PC-3 (cell line): ENCODE measurements at places on chromosomes 11 and 22.

- no peaks in the 10 kb centered on the region; the same call in 1 of the 2 replicates for H3K4me1 ChIP-seq
- no peak overlapping the region for H3K4me3 ChIP-seq
- no peaks in the 10 kb centered on the region for H3K36me3 ChIP-seq
- no peak overlapping the region for H3K27ac ChIP-seq
- peak; percentile 18 for DNase-seq
These were observed 181.0 kb downstream of the MN1 start for GRCh38 chr22:27620367-27621154.

- H3K4me1 ChIP-seq: peaks cover 17% of the 10 kb centered on the region
- H3K36me3 ChIP-seq: no peaks in the 10 kb centered on the region
- no peak overlapping the region for H3K27ac ChIP-seq
- H3K27me3 ChIP-seq: peaks cover 17% of the 10 kb centered on the region
- peak overlapping the region; percentile 70 for H3K4me3 ChIP-seq
These were observed 1.0 kb downstream of the MN1 start for GRCh38 chr22:27800250-27801201.

DNA sequence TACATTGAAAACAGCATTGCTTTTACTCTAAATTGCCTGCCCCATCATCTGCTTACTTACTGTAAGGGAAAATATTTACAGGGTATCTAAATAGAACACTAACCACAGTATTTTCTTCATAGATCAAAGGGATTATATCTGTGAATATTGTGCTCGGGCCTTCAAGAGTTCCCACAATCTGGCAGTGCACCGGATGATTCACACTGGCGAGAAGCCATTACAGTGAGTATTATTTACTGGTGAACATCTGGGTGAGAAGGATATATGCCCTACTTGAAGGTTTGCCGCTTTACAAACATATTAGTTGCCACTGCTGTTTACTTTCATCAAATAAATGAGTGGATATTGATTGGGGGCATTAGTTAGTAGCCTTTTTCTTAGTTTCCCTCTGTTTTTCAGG, 5.9 kb upstream of the CNTF start:
- peaks cover 94% of the 10 kb centered on the region for H3K36me3 ChIP-seq
- DNase-seq: peak; percentile 96
- peaks cover 22% of the 10 kb centered on the region for H3K4me1 ChIP-seq
- peak overlapping the region; percentile 19; the same call in 1 of the 2 replicates for H3K27ac ChIP-seq
- H3K27me3 ChIP-seq: no peaks in the 10 kb centered on the region

DNA sequence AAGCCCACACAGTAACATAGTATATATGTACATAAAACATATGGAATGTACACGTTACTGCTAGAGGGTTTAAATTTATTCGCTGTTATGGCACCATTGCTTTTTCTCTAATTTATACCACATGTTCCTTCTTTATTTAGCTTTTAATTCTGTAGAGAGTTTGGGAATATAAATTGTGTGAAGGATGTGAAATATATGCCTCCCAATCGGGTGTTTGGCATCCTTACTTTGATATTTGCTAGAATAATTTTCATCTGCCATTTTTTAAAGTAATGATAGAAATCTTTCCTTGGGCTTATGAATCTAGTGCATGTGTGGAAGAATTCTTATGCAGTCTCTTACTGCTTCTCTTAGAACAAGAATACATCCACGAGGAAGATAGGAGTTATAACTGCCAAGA, 509.8 kb upstream of the RAG2 start:
- no peak overlapping the region for H3K27ac ChIP-seq
- H3K4me1 ChIP-seq: 0 out of 2 replicates have a peak, but pooled peaks cover 3% of the 10 kb centered on the region
- H3K36me3 ChIP-seq: no peaks in the 10 kb centered on the region
- H3K27me3 ChIP-seq: peaks cover 10% of the 10 kb centered on the region
- DNase-seq: no peak

DNA sequence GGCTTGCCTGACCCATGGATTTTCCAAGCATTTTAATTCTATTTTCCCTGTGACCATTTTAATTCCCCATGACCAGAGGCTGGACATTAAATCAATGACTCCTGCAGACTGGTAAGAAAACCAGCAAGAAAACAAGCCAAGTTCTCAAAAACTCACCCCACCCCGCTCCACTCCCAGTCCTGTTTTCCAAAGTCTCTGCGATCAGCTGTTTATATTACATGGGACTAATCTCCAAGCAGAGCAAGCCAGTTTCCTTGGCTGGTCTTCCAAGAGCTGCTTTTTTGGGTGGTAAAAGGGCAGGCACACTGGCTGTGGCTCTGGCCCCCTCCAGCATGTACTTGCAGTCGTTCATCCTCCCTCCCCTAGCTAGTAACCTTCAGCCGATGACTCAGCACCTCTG, 97.9 kb downstream of the RRAS2 start:
- no peaks in the 10 kb centered on the region for H3K27me3 ChIP-seq
- H3K4me1 ChIP-seq: peaks cover 12% of the 10 kb centered on the region
- H3K36me3 ChIP-seq: no peaks in the 10 kb centered on the region
- no peak for DNase-seq
- no peak overlapping the region for H3K4me3 ChIP-seq

GRCh38 chr22:39712751-39713525, 142.4 kb downstream of the CACNA1I start:
- H3K4me3 ChIP-seq: no peak overlapping the region
- peaks cover 54% of the 10 kb centered on the region for H3K27me3 ChIP-seq
- no peak overlapping the region for H3K27ac ChIP-seq

DNA sequence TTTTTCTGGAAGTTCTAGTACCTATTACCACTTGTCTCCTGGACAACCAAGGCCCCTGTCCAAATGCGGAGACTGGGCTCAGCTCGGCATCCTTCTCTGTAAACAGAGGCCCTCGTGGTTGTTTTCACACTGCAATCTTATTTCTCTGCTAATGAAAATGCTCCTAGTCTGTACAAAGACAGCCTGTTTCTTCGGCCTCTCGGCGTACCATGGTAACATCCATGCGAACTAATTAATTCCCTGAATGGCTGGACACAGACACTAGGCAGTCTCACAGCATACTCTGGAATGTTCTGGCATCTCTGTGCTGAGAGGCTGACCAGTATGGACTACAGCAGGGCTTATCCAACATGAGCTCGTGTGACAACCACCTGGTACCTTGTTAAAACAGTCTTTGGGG, 5.7 kb downstream of the POLR3H start:
- no peak overlapping the region for H3K27ac ChIP-seq
- no peaks in the 10 kb centered on the region for H3K27me3 ChIP-seq
- no peak for DNase-seq
- H3K4me3 ChIP-seq: no peak overlapping the region
- H3K4me1 ChIP-seq: no peaks in the 10 kb centered on the region

DNA sequence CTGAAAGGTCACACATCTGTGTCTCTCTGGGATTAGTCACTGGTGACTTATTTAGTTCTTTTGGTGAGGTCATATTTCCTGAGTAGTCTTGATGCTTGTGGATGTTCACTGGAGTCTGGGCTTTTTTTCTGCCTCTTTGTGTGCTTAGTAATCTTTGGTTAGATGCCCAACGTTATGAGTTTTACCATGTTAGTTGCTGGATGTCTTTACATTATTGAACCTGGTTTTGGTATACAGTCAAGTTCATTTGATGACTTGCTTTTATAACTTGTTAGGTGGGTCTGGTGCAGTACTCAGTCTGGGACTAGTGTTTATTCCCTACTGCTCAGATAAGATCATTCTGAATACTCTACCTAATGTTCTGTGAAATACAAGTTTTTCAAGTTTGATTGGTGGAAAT, 26.2 kb upstream of the SLC37A2 start:
- H3K4me3 ChIP-seq: no peak overlapping the region
- H3K27ac ChIP-seq: peak overlapping the region; percentile 35
- H3K36me3 ChIP-seq: peaks cover 7% of the 10 kb centered on the region; the same call in 1 of the 2 replicates
- DNase-seq: peak; percentile 82
- no peaks in the 10 kb centered on the region for H3K27me3 ChIP-seq

GRCh38 chr11:19345848-19346681, 105.3 kb upstream of the E2F8 start:
- H3K4me1 ChIP-seq: peaks cover 3% of the 10 kb centered on the region; the same call in 1 of the 2 replicates
- H3K36me3 ChIP-seq: no peaks in the 10 kb centered on the region
- DNase-seq: no peak
- H3K4me3 ChIP-seq: peak overlapping the region; percentile 41
- no peak overlapping the region for H3K27ac ChIP-seq

- peaks cover 29% of the 10 kb centered on the region for H3K4me1 ChIP-seq
- H3K4me3 ChIP-seq: no peak overlapping the region
- no peak for DNase-seq
- no peaks in the 10 kb centered on the region for H3K36me3 ChIP-seq
- no peaks in the 10 kb centered on the region for H3K27me3 ChIP-seq
These were observed 88.1 kb downstream of the MAML2 start for GRCh38 chr11:96254854-96255253.

DNA sequence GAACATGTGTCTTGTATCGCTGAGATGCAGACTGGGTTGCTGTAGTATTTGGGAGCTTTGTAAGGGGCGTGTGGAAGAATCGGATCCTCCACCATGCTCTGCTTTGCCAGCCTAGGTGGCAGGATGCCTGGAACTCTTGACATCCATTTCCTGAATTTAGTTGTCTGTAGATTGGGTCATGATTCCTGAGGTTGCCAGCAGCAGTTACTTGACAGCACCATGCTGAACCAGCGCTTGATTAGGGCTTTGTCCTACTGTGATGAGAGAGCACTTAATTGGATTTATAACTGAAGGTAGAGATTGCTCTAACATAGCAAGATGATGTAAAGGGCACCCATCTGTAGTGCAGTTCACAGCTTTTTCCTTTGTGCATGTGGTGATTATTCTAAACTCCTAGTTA, 75.6 kb upstream of the HORMAD2 start:
- no peaks in the 10 kb centered on the region for H3K27me3 ChIP-seq
- H3K4me1 ChIP-seq: no peaks in the 10 kb centered on the region
- no peak overlapping the region for H3K4me3 ChIP-seq
- peaks cover 3% of the 10 kb centered on the region; the same call in 1 of the 2 replicates for H3K36me3 ChIP-seq

- H3K4me1 ChIP-seq: no peaks in the 10 kb centered on the region
- H3K36me3 ChIP-seq: no peaks in the 10 kb centered on the region
- no peak overlapping the region for H3K4me3 ChIP-seq
- no peak overlapping the region for H3K27ac ChIP-seq
These were observed 340.4 kb upstream of the NCAM1 start for GRCh38 chr11:112620621-112621394.

DNA sequence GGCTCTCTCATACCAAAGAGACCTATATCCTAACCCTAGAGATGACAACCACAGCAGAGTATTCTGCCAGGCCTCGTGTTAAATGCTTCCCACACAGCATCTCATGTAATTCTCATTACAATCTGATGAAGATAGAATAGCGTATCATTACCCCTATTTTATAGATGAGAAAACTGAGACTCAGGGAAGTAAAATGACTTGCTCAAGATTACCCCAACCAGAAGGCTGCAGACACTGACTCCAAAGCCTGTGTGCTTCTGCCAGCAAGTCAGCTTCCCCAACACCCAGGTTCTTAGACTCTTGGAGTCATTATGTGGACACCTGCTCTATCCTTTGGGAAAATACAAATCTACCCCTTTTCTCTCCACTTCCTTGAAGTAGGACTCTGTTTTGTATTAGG, 23.6 kb upstream of the TSKU start:
- H3K4me1 ChIP-seq: peaks cover 10% of the 10 kb centered on the region; the same call in 1 of the 2 replicates
- no peaks in the 10 kb centered on the region for H3K36me3 ChIP-seq
- DNase-seq: no peak
- no peak overlapping the region for H3K4me3 ChIP-seq
- no peak overlapping the region for H3K27ac ChIP-seq
- H3K27me3 ChIP-seq: no peaks in the 10 kb centered on the region

- H3K4me3 ChIP-seq: no peak overlapping the region
- H3K4me1 ChIP-seq: peaks cover 5% of the 10 kb centered on the region
- H3K27ac ChIP-seq: no peak overlapping the region
These were observed 18.1 kb downstream of the TMPRSS13 start for GRCh38 chr11:117910941-117911655.

- H3K27me3 ChIP-seq: 0 out of 2 replicates have a peak, but pooled peaks cover 3% of the 10 kb centered on the region
- H3K4me1 ChIP-seq: no peaks in the 10 kb centered on the region
- no peak overlapping the region for H3K4me3 ChIP-seq
- H3K27ac ChIP-seq: no peak overlapping the region
- DNase-seq: no peak
- H3K36me3 ChIP-seq: no peaks in the 10 kb centered on the region
These were observed 268.0 kb upstream of the ANO3 start for GRCh38 chr11:26063915-26064314.

DNA sequence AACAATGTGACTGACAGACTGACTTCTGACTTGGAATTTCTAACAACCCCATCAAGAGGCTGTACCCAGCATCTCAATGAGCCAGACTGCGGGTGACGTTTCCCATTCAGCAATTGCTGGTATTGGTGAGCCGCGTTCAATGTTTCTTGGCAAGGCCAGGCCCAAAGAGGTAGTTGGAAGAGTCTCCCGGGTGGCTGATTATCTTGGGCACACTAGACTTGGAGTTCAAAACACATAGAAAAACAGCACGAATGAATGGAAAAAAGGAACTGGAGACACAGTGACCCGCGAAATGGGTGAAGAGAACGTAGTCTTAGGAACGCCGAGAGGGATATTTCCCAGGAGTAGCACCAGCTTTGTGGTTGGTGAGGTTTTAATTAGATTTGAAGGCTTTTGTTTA, 115.7 kb downstream of the RPS6KA4 start:
- H3K4me1 ChIP-seq: no peaks in the 10 kb centered on the region
- no peak overlapping the region for H3K4me3 ChIP-seq
- peaks cover 89% of the 10 kb centered on the region for H3K27me3 ChIP-seq

DNA sequence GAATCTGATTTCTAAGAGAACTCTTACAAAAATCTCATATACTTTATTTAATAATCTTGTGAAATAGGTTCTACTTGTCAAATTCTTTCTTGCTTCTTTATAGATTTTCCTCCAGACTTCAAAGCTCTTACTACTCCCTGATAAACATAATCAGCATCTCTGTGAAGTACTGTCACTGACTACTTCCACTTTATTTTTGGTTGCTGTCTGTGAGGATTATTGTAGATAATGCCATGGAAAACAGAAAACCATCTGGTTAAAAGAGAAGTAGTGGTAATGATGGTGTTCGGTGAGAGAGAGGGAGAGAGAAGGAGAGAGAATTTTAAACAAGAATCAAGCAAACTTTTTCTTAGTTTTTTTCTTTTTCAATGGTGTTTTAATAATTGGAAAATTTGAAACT, 152.3 kb downstream of the TMEM135 start:
- H3K4me3 ChIP-seq: no peak overlapping the region
- no peaks in the 10 kb centered on the region for H3K27me3 ChIP-seq

DNA sequence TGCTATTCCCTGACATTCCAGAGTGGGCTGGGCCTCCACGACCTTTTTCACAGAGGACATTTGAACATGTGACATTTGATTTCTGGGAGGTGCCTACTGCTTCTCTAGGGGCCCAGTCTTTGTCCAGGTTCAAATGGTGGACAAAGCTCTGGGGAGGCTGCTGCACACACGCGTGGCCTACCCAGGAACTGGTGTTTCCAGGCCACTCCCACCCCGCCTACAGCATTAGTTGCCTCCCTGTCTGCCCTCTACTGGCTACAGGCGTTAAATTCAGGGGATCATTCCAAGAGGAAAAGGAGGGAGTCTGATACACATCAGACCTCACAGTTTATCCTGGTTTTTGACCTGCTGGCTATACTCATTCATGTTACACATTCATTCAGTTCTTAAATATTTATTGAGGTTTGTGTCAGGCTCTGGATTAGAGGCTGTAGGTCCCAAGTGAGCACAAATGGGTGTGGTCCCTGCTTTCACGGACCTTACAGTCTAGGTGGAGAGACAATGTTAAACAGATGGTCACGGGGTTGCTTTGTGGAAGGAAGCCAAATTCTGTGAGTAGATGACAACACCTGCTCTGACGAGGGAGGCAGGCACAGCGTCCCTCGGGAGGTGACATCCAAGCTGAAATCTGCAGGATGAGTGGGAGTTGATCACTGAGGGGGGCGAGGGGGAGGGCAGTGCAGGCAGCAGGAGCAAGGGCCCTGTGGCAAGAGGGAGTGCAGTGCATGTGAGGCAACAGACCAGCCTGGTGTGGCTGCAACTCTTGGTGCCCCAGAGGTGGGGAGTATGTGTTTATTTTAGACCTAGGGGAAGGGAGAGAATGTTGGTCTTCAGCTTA, 11.8 kb downstream of the TUB start:
- no peaks in the 10 kb centered on the region for H3K4me1 ChIP-seq
- H3K27ac ChIP-seq: no peak overlapping the region
- no peaks in the 10 kb centered on the region for H3K27me3 ChIP-seq
- peak; percentile 76 for DNase-seq
